Left kidney (tissue), 8 donors: ENCODE measurements at places on chromosomes 7 and 10. TPM values are rescaled to one million over a fixed set of nuclear protein-coding genes. Genes with fewer than 3 reads are reported as not detected.
A peak's percentile ranks its signal among the peaks of the same experiment; 100 is the strongest.

The LIPN gene
- not detected for polyA plus RNA-seq

The ZCCHC24 gene
- 19.8 TPM for polyA plus RNA-seq

The SPDYE11 gene
- polyA plus RNA-seq = 1.6 TPM

The PROSER2 gene
- polyA plus RNA-seq = 4.0 TPM

The HOXA13 gene
- not detected for polyA plus RNA-seq

The LMOD2 gene
- polyA plus RNA-seq = not detected

DNA sequence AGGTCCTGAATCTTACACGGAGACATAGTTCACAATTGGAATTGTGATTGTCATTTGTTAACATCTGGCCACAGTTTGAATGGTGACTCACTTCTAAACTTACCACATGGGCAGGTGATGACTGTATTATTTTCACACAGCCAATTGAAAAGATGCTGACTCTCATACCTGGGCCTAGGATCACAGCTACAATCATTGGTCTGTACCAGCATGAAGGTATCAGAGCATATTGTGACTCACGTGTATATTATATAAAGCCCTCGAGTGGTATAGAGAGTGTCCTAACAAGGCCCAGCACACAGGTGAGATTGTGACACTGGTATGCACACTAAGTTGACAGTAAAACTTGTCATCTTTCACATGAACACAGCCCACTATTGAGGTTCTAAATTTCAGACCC, 9.4 kb upstream of the ZNF107 start:
- no peak for DNase-seq

GRCh38 chr7:139725858-139726484, 51.8 kb downstream of the HIPK2 start:
- no peak for DNase-seq

- peak; percentile 65 for DNase-seq
Observed at GRCh38 chr7:85184599-85185423, 2.0 kb downstream of the SEMA3D start.

DNA sequence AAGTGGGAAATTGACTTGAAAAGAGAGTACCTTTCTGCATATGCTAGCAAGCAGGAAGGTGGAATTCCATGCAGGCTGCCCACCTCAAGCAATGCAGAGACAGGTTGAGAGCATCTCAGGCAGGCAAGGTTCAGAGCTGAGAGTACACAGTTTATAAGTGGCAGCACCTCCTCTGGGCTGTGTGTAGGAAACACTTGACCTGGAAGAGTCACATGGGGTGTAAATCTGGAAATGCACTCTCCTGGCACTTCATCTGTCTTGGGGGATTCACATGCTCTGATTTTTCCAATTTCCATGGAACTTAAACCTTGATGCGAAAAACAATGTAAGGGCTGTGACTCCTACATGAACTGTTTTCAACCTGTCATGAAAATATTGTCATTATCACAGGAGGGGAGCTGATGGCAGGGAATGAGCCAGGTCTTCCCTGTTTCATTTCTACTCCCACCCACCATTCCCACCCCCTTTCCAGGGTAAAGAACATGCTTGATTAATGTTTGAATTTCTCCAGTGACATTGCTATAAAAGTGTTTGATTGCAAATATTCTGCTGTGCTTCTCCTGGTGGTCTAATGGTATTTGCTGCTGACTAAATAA, 328.3 kb downstream of the BICC1 start:
- no peak for DNase-seq

DNA sequence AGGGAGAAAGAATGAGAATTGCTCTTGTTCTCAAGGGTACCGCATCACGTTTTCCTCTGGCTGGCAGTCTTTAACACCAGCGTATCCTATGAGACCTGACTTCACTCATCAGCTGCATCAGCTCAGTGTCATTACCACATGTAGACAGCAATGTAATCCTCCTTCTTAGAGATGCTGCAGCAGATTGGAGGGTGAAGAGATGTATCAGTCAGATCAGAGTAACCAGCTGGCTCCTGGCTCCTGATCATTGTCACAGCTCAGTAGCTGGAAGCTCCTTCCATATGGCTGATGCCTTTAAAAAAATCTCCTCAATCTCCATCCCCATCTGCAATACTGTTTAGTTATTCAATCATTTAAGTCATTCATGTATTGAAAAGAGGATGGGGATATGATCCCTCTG, 39.7 kb upstream of the EPHB6 start:
- DNase-seq = no peak

- DNase-seq = peak; percentile 73
Observed at GRCh38 chr10:116254422-116255155, 18.4 kb downstream of the GFRA1 start.

GRCh38 chr10:21343087-21343486, 182.4 kb downstream of the SKIDA1 start:
- no peak for DNase-seq

DNA sequence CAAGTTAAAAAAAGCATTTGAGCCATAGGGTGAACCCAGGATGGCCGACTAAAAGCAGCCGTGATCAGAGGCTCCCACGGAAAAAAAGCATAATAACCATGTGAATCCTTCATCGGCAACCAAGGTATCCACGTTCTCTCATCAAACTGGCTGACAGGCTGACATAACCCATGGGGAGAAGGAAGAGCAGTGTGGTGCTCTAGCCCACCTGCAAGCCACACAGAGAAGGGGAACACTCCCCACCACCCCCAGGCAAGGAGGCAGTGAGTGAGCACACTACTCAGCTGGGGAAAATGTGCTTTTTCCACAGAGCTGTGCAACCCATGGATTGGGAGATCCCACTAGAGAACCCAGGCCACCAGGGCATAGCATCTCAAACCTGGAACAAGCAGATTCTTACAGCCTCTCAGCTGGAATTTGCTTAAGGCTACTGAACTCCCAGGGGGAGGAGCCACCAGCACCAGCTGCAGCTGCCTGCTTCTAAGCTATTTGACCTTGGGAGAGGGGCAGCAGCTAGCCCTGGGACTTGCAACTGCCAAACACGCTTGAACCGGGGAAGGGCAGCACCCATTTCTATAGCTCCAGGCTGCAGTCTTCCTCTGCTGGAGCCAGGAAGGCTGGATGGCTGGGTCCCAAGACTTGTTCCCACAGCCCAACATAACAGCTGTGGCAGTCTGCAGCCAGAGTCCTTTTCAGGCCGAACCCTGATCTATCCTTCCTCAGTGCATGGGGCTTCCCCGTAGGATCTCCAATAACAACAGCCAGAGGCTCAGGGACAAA, 178.2 kb upstream of the NRG3 start:
- DNase-seq = peak; percentile 46
